ENCODE measurements at places on chromosomes 5 and 9.

DNA sequence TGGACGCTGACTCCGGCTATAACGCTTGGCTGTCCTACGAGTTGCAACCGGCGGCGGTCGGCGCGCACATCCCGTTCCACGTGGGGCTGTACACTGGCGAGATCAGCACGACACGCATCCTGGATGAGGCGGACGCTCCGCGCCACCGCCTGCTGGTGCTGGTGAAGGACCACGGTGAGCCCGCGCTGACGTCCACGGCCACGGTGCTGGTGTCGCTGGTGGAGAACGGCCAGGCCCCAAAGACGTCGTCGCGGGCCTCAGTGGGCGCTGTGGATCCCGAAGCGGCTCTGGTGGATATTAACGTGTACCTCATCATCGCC, 2.1 kb downstream of the PCDHA12 start:
- DNase-seq: no peak

DNA sequence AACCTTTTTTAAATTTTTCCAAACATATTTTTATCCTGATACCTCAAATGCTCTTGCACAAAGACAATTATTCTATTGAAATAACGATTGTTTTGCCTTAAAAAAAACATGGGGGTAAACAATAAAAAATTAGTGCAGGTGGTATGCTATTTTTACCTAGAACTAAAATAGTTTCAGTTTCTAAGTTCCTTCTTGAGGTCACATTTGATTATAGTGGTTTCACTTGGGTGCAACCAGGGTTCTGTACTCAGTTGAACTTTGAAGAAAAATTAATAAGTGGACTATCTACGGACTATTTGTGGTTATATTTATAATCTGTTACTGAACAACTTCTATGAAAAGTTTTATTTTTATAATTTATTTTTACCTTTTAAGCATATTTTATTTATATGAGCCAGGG, 387.1 kb upstream of the IZUMO3 start:
- DNase-seq: no peak

DNA sequence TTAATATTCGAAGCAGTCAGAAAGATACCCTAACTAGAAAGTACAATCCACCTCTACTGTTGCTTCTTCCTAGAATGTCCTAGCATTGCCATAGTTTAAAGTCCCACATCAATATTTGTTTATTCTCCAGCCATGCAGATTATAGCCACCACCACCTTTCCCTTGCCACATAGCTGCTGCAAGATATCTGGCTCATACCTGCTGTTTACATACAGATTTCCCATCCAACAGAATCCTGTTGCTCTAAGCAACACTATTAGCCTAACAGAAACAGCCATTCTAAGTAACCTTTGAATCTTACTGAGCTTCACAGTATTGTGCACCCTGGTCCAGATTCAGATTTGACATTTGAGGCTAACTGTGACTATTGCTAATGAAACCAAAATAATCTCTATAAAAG, 45.6 kb downstream of the GNAQ start:
- no peak for DNase-seq

- no peak for DNase-seq
Measured at GRCh38 chr5:61319388-61320146, 12.5 kb upstream of the ZSWIM6 start.

GRCh38 chr9:13597427-13597826, 317.9 kb upstream of the MPDZ start:
- DNase-seq: no peak

DNA sequence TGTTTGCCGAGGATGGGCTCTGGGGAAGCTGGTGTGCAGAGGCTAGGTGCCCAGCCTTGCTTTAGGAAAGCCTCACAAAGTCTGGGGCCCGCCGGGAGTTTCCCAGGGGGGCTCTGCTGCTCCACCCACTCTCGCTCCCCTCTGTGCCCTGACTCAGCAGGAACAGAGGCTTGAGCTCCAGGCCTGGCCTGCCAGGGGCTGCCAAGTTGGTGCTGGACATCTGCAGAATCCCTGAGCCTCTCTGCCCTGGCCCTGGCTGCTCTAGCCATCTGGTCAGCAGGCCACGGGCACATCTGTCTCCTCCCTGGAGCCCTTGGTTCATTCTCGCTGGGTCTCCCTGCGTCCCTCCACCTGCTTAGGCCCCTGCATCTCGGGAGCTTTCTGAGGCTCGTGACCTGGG, 647 bp upstream of the ADAMTSL2 start:
- DNase-seq: no peak

GRCh38 chr5:123882965-123883345, 371.0 kb downstream of the CSNK1G3 start:
- DNase-seq: no peak

GRCh38 chr9:33446240-33446945, 1.0 kb downstream of the AQP3 start:
- no peak for DNase-seq

DNA sequence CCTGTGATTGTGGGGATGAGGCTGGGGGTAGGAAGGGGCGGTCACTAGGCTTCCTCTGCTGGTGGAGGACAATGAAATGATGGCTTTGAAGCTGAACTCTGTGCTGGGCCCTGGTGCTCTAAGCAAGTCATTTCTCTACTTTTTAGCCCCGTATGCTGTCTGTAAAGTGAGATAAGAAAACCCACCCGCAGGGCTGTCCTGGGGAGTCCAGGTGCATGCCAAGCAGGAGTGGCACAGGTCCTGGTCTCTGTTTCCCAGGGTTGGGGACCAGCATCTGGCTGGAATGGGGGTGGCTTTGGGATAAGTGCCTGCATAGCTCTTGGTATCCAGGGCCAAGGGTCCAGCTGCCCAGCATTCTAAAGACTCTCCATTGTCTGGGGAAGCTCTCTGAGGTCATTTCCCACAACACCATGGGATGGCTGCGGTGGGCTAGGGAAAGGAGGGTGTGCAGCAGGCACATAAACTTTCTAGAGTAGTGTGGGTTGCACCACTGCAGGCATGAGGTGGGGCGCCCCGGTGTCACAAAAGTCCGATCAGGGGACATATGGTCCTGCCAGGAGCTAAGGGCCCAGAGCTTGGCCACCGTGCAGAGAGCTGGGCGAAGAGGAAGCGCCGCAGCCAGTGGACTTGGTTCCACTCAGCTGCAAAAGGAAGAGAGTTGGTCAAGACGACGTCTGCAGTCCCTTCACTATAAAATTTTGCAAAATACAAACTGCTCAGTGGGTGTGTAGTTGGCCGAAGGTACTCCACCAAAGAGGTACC, 25.6 kb upstream of the GTF3C5 start:
- DNase-seq: no peak

- DNase-seq: peak; percentile 81
Measured at GRCh38 chr9:35905912-35906679, at the start of gene HRCT1. Gene HRCT1, plus strand, starts transcription at chr9:35906202. Its CDS starts 86 bp downstream, at chr9:35906288.

- DNase-seq: no peak
Measured at GRCh38 chr9:16683326-16683725, 187.1 kb downstream of the BNC2 start.

DNA sequence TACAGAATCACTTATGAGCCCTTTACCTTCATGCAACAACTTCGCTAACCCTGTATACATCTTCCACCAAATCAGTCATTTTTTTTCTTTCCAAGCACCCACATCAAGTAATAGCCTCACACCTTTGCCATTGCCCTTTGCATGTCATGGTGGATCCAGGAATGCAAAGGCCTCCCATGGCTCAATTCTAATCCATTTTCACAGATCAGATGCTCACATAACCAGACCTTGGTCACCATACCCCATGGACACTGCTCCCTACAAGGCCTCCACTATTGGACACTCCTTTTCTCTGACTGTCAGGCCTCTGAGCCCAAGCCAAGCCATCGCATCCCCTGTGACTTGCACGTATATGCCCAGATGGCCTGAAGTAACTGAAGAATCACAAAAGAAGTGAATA, 179.5 kb downstream of the RASEF start:
- DNase-seq: no peak

DNA sequence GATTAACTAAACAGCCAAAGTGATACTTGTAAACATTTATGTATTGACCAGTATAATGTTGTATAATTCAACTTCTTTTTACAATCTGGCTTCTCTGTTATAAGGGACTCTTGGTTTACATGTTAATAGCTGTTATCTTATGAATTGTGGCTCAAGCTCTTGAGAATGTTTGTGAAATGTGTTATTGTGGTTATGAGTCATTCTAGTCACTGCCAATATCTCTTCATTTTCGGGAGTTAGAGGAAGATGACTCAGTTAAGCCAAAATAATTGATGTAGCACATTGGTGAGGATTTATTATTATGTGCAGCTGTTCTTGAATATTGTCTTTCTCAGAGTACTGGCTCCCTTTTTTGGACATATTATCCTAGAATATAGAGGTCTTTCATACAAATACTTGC, 655.2 kb upstream of the RIOK2 start:
- DNase-seq: no peak

DNA sequence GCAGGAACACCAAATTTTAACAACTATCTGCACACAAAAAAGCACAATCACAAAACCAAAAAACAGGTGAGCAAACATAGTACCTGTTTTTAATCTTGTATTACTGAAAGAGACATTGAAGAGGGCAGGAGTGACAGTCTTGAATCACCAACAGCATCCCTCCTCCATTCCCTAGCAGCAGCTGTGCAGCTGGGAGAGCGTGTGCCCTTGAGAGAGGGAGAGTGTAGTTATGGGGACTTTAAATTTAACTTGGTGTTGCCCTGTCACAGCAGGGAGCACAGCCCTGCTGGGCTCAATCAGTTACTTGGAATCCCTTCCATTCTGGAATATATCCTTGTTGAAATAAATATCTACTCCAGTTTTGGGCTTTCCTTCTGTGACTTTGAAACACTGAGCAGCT, 1938.7 kb upstream of the NUDT12 start:
- DNase-seq: no peak

- no peak for DNase-seq
Measured at GRCh38 chr5:32642276-32643002, 57.1 kb downstream of the SUB1 start.

- no peak for DNase-seq
Measured at GRCh38 chr5:136079195-136079985, 50.6 kb downstream of the TGFBI start.

- no peak for DNase-seq
Measured at GRCh38 chr9:69454321-69454720, 129.3 kb downstream of the ENTREP1 start.

DNA sequence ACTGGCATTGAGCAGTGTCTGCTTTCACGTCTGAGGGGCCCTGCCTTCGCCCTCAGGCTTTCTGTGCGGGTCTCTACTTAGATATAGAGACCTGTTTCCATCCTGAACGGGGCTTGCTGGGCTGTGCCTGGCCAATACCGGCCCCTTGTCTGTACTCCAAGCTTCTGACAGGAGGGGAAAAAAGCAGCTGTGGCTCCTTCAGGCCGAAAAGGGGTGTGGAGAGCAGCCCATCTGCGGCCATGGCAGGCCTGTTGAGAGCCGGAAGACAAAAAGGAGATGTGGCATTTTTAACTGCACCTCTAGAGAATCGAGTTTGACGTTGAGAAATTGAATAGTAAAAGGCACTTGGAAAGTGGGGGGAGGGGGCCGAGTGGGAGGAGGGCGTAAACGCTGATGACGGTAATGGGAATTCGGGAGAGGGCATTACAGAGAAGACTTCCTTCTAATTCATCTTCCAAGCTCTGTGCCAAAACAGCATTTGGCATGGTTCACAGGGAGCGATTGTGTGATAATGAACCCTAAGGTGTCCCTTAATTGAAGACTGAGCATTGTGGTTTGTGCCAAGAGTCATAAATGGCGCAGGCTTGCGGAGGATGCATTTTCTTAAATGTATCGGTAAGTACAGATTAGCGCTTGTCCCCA, 25.1 kb upstream of the PRDM12 start:
- DNase-seq: no peak

GRCh38 chr5:173231381-173231766, 3.6 kb downstream of the NKX2-5 start:
- no peak for DNase-seq

DNA sequence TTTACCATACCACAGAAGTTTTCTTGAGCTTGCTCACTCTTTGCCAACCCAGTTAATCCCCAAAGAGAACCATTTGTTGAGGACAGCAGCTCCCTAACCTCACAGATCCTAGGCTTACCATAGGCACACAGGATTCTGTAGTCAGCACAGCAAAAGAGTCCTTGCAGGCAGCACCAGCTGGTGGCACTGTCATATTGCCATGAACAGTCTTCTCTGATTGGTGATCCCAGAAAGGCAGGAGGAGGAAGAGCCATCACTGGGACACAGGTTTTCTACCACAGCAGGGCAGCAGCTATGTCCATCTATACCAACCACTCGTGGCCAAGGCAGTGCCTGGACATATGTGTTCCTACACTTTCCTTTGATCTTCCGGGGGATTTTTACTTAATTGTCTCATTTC, 297.1 kb upstream of the CD180 start:
- DNase-seq: no peak

GRCh38 chr5:167723254-167723871, 568.1 kb upstream of the WWC1 start:
- DNase-seq: peak; percentile 17

DNA sequence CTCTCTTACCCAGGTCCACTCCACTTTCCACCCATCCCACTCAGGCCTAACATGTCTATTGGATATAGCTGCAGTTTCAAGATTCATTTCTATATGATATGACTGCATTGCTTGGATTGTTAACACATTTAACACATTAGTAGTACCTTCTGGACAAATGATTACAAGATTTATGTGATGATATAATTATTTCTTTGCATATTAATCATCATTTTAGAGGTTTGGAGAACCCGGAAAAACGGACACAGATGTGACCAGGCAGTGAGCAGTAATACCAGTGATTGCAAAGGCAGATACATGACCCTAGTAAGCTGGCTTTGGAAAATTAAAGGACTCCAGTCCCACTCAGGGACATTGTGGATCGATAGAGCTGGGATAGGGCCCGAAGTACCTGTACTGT, 103.8 kb downstream of the PRR16 start:
- no peak for DNase-seq

GRCh38 chr9:131100445-131100844, 4.1 kb downstream of the AIF1L start:
- DNase-seq: no peak

GRCh38 chr5:96930589-96930988, 5.3 kb upstream of the LNPEP start:
- DNase-seq: no peak

GRCh38 chr9:136409557-136410455, 608 bp downstream of the ENTR1 start:
- no peak for DNase-seq

GRCh38 chr5:131944702-131945550, 537 bp downstream of the MEIKIN start:
- DNase-seq: no peak

DNA sequence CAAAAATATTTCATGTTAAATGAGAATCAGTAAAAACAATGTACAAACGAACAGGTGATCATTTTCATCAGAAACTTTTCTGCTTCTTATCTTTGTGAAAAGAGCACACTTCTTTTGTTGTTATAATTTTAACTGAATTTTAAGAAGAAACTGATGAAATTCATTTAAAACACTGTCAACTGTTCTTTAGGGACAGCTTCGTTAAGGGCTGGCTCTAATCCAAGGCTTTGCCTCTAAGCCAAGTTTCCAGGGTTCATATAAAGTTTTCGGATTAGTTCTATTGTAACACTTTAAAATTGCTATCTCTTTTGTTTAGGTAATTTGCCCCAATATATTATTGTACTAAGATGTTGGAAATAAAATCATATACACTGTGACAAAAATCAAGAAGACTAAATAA, 559.2 kb downstream of the TUSC1 start:
- no peak for DNase-seq

Measured in thoracic aorta (tissue), 2 donors.